Bronchial epithelial cell (primary cell): ENCODE measurements at places on chromosomes 13 and 19. TPM values are rescaled to one million over a fixed set of nuclear protein-coding genes. Genes with fewer than 3 reads are reported as not detected.

Gene N4BP2L2
- total RNA-seq: 76.6 and 99.6 TPM in 2 replicates

Gene SHISA7
- not detected in 2 replicates for total RNA-seq

Gene RNF113B
- total RNA-seq: not detected in 2 replicates

Gene AZU1
- not detected in 2 replicates for total RNA-seq

Gene ZNF208
- total RNA-seq: 0.79 and 1.3 TPM in 2 replicates

Gene CGB8
- total RNA-seq: 0.26 TPM in 1 of 2 replicates, not detected in the other

Gene TJP3
- 2.1 and 5.0 TPM in 2 replicates for total RNA-seq

Gene RXFP2
- not detected in 2 replicates for total RNA-seq

Gene TMEM150B
- total RNA-seq: not detected in 2 replicates

Gene VMAC
- 3.8 and 4.5 TPM in 2 replicates for total RNA-seq

Gene ZNF90
- total RNA-seq: 2.1 and 2.7 TPM in 2 replicates

Gene RINL
- total RNA-seq: 8.7 and 12.3 TPM in 2 replicates

Gene FXYD1
- total RNA-seq: not detected in 2 replicates

Gene CD22
- 0.53 TPM in 1 of 2 replicates, not detected in the other for total RNA-seq

Gene MRPL54
- 84.8 and 87.3 TPM in 2 replicates for total RNA-seq

DNA sequence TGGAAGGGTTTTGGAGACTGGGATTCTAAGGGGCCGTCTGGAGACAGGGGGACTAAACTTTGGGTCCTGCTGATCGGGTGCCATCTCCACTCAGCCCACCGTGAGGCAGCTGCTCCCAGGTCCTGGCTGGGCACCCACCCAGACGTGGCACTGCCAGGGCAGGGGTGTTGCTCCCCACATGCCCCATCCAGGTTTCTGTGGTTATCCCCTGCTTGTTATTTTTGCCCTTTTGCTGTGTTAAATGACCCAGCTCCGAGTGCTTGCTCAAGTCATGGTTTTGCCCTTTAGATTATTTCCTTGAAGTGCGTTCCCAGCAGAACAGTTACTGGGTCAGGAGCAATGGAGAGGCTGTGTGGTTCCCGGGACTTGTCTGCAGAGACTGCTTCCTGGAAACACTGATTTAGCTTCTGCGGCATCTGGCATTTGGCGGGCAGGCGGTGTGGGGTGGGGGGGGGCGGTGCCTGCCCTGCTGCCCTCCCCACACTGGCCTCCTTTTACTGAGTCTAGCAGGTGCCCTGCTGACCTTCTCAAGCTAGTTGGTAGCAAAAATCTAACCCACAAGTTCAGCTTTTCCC, 1.9 kb downstream of the RAB11B start:
- no peak for DNase-seq

DNA sequence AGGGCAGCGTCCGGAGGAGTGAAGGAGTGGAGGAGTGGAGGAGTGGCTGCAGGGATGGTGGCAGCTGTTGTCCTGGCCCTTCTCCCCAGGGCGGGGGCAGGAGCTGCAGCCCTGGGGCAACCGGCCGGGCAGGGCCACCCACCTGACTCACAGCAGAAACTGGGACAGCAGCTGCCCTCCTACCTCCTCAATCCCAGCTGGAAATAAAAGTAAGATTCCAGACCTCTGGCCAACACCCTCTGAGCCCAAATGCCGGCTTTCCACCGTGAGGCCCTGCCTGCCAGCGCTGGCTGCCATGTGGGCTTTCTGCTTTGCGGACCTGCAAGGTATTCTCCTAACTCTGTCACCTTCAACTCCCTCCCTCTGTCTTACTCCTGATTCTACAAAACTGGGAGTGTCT, 3.3 kb upstream of the CLPP start:
- no peak for DNase-seq

- peak; percentile 3 for DNase-seq
Observed at GRCh38 chr13:66765559-66765958, 464.6 kb downstream of the PCDH9 start.

DNA sequence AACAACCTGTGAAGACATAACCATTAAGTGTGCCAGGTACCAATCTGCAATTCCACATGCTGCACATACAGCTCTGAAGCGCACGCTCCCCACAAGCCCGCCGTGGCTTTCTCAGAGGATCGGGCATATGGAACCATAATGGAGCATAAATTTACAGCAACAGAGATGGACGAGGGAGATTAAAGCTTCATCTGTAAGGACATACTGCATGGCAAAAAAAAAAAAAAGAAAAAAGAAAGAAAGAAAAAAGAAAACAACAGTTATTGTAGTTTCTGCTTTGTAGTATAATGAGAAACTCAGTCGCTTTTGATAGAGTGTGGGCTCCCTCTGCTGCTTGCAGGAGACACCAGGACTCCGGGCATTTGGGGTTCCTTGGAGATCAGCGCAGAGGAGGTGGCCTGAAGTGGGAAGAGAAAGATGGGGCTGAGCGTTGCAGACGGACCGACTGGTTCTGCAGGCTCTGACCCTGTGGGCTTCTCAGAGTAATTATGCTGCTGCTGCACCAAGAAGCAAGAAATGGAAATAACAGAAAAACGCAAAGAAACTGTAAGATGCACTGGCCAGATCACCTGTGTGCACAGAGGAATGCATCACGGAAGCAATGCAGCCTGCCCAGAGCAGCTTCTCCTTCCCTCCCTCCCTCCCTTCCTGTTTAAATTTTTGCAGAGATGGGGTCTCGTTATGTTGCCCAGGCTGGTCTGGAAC, 10.8 kb upstream of the PDCD5 start:
- peak; percentile 35 for DNase-seq

DNA sequence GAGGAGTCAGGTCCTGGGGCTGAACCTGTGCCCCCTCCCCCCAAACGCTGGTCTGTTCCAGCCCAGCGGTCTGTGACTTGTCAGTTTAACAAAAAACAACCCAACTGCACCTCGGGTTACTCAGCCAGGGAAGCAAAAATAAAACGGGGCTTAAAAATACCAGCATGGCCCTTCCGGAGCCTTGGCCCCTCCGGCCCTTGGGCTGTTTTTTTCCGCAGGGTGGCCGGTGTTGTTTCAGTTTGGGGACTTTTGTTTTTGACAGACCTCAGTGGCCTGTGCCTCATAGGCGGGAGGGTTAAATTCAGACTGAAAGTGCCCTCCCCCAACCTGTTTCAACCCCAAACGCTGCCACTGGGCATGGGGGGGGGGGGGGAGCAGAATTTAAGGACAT, 4.0 kb downstream of the TCF3 start:
- DNase-seq: no peak

GRCh38 chr13:28316836-28317235, 178.1 kb downstream of the FLT1 start:
- no peak for DNase-seq

- DNase-seq: peak; percentile 13
Observed at GRCh38 chr19:1253514-1254080, 5.2 kb downstream of the MIDN start.

DNA sequence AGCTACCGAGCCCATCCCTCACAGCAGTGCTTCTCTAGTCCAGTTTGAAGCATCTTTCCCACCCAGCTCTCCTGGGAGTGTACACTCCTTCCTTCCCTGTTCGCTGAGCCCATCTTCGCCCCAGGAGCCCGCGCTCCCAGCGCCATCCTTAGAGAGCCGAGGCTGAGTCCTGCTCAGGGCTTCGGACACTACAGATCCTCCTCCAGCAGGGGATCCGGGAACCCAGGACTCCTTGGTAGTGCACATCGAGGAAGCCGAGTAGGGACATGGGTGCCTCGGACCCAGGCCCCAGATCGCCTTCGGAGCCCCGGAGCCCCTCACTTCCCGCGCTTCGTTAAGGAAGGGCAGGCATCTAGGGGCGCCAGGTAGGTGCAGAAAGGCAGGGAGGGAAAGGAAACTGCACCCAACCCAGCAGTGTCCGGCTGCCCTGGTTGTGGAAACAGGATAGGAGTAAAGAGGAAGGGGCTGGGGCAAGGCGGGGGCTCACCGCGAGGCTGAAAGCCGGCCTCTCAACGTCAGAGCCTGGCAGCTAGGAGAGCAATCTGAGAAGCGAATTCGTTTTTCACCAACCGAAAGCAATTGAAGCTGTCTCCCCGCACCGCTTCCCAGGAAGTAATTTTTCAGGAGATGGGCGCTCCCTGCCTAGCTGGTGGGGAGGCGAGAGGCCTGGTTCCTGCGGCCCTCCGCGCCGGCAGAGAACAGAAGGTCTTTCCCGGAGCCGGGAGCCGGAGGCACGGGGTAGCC, 1.0 kb downstream of the PDX1 start:
- no peak for DNase-seq

DNA sequence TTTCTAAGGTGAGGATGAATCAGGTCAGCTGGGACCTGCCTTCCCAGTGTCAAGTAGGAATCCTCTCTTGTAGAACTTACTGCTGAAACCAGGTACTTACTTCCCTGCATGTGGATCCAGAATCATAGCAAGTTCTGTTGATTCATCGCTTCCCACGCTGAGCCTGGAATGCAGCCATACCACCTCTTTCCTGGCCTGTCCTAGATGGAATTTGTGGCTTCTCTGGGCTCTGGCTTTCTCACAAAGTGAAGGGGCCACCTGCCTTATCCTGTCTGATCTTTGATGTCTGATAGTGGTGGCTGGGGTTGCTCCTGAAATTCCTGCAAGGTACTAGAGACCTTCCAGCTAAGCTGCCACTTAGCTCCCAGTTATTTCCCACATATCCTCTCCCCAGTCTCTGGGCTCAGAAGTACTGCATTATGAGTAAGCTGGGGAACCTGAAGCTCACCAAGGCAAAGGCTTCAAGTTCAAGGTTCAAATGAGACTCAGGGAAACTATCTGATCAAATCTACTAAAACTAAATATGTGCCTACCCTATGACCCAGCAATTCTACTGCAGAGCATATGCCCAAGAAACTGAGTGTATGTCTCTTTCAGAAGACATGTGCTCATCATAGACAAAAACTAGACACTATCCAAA, 103.5 kb downstream of the SUCLA2 start:
- peak; percentile 49 for DNase-seq

DNA sequence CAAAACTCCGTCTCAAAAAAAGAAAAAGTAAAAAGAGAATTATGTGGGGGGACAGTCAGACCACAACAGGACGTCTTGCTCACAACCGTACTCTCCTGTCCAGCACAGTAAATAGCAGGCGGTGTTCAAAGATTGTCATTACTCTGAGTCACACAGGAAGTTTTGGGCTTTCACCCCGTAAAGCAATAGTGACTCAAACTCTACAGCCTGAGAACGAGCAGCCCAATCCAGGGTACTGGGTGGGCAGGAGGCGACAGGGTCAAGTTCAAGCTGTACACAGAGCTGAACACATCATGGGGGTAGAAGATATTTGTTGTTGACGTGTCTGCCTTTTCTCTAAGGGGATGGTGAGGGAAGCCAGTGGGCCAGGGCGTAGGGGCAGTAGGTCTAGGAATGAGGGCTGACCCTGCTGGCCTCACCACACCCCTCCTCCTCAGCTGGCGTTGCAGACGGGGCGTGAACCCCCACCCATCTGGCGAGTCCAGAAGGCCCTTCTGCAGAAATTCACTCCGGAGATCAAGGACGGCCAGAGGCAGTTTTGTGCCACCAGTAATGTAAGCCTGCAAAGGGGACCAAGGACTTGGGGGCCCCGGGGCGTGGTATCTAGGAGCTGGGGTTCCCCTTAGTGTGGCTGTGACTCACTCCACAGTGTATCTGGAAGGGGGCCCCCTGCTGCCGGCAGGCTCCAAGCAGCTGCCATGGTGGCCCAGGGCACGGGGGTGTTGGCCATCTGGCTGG, 23.3 kb downstream of the PRR12 start:
- DNase-seq: peak; percentile 87

GRCh38 chr13:45527699-45528462, 63.1 kb downstream of the COG3 start:
- DNase-seq: peak; percentile 86

DNA sequence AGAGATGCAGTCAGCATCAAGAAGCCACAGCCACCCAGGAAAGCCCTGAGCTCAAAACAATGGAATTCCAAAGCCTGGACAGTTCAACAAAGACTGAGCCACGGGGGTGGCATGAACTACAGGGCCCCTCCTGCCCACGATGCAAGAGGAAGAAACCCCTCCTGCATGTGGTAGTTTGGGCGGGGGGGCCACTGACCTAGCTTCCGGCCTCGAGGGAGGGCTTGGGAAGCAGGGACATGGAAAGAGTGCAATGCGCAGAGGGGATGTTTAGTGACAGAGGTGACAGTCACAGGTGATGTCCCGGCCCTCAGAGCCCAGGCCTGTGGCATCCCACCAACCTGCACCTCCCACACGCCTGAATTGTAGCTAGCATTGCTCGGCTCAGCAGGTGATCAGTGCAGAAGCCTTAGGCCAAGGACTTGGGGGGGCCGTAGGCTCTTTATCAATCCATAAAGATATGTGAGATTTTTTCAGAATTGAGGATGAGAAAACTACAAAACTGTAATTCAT, 318.8 kb downstream of the TEX29 start:
- DNase-seq: no peak

DNA sequence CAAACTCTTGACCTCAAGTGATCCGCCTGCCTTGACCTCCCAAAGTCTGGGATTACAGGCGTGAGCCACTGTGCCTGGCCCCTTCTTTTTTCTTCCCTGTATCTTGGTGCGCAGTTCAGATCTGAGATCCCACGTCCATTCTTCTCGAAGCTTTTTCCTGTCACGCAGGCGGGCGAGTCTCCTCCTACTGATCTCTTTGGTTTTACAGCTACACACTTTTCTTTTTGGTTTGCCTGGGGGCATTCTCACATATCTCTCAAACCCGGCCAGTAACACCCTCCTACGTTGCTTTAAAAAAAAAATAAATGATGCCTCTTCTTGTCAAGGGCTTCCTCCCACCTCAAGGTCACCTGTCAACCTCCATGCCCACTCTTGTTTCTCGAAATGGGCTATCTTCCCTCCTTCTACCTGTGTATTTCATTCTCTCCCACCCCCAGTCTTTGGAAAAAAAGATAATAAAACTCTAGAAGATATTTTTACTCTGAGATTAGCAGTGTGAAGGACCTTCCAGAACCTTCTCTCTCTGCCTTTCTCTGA, 12.1 kb downstream of the TMPRSS9 start:
- no peak for DNase-seq

- no peak for DNase-seq
Observed at GRCh38 chr19:46716672-46717033, 261 bp downstream of the PRKD2 start.
